Naive B cell (primary cell): ENCODE measurements at places on chromosomes 5 and 9. TPM values are rescaled to one million over a fixed set of nuclear protein-coding genes. Genes with fewer than 3 reads are reported as not detected.

- DNase-seq: no peak
Measured at GRCh38 chr5:180639741-180640610, 9.4 kb downstream of the FLT4 start.

DNA sequence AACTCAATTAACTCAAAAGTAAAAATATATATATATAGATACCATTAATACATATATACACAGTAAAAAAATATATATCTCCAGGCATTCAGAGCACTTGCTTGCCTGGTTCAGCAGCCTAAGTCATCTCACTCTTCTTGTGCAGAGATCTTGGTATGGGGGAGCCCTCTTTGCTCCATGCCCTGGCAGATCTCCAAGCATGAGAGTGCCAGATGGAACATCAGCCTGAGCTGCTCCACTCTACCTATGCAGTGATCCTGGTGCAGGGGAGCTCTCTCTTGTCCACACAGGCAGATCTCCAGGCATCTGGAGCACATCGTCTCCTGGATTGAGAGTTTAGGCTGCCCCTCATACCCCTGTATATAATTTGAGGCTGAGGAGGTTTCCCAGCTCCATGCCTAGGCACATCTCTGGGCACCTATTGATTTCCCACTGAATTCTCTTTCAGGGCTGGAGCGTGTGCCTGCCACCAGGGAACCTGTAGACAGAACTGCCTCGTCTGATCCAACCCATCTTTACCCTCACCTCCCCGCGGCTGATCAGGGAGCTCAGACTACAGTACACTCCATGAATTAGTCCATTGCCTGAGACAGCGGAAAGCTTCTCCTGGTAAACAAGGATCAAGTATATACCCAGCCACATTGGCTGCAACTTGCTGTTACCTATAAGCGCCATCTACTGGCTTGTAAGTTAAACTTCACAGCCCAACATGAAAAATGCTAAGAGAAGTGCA lies 342.4 kb upstream of the GRIA1 start:
- no peak for DNase-seq

- DNase-seq: no peak
Measured at GRCh38 chr5:143258559-143259253, 144.8 kb downstream of the NR3C1 start.

GRCh38 chr9:121194730-121195129 lies 6.9 kb downstream of the RAB14 start:
- no peak for DNase-seq

GRCh38 chr5:43045236-43045635 lies 5.1 kb upstream of the ANXA2R start:
- DNase-seq: no peak

- DNase-seq: no peak
Measured at GRCh38 chr5:173236531-173237142, 1.6 kb upstream of the NKX2-5 start.

The SPINK13 gene
- not detected for polyA plus RNA-seq
